ENCODE measurements at places on chromosomes 4 and X.

DNA sequence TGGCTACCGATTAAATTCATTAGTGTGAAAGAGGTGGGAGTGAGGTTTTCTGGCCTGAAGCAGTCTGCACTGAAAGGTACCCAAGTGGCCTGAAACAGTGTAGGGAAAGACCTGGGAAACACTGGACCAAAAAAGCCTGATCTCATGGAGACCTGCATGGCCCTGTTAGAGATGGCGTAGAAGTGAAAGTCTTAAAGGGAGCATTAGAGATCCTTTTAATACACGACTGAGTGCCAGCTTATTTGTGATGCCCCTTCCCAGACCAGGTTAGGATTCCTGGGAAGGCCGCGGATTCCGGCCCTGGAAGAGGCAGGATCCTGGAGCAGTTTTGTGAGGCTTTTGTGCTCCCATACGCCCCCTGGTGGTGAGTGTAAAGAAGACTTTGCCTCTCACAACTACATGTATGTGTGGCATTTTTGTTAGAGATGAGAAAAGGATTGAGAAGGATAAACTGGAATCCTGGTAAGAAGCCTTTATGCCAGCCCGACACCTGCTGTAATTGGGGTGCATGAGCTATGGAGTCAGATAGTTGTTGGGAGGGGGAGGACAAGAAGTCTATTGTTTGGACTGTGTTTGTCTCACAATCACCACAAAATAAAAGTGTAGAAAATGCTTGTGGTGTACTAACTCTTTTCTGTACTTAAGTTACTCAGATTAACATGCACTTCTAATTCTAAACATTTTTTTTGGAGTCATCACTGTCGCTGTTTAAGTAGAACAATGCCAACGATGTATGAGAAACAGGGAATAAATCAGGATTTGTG is 54.0 kb downstream of the JADE1 start:
- DNase-seq, result peak; percentile 61

GRCh38 chr4:54233697-54234496 is 4.8 kb downstream of the PDGFRA start:
- peak; percentile 63 for DNase-seq

GRCh38 chr4:26197018-26197779 is 123.6 kb upstream of the RBPJ start:
- DNase-seq, result peak; percentile 58

DNA sequence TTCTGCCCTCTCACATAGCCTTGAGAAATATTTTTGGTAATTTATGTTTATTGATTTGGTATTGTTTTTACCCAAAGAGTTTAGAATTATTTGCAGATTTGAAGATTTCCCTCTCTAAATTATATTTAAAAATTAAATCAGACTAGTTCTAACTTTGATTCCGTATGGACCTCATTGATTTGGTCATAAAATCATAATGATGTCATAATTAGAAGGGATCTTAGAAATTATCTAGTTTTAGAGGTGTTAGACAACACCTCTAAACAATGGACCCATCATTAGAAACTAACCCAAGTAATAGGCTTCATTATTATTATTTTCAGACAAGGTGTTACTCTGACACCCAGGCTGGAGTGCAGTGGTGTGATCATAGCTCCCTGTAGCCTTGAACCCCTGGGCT is 24.1 kb downstream of the DLG3 start:
- DNase-seq, result no peak

- no peak for DNase-seq
Observed at GRCh38 chrX:137575596-137576255, 9.8 kb downstream of the ZIC3 start.

GRCh38 chr4:38572793-38573192 is 91.2 kb upstream of the KLF3 start:
- DNase-seq, result no peak

DNA sequence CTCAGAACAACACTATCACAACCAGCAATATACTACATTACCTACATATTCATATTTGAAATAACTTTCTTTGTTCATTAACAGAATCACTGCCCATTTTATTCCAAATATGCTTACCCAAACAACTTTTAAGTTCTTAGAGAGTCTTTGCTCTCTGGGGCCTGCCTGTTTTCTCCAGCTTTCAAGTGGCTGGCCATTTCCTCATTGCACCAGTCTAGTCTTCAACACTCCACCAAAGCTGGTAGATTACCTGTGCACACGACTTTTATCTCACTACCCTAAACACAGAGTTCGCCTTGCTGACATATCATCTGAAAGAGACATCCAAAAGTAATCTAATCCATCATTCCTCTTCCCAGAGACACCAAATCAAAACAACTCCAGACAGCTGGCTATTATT is 66.2 kb downstream of the PRDM5 start:
- no peak for DNase-seq

- DNase-seq, result no peak
Observed at GRCh38 chrX:57951666-57952319, 41.5 kb upstream of the ZXDA start.

DNA sequence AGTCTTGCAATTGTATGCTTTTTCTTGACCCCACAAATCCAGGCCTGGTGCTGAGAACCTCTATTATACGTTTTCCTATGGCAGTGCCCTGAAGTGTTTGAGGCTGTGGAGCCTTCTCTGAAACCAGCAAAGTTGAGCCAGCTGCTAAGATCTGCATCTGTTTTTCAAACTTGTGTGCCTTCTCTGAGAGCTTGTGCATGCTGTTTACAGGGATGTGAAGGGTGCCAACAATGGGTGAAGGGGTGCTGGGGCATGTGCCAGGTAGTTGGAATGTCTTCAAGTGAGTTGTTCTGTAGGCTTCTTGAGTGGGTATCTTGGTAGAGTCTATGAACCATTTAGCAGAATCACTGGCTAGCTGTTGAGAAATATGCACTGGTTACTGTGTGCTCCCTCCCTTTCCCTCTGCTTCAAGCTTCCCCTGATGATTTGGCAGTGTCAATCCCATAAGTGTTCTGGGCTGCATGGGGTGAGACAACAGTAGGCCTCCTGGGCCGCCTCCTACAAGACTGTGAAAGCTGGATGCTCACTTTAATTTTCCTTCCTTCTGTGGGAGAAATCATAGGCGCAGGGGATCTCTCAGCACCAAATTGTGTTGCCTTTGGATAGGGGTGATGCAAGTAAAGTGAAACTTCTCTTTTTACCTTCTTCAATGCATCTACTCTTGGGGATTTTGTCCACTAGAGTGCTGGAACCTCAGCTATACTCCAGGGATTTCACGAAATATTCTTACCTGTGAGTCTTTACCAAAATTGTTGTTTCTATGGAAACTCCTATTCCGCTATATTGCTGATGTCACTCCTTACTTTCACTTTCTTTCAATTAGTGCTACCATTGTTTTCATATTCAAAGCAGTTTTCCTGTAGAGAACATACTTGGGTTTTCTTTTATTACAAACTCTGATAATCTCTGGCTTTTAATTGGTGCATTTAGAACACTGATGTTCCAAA is 30.0 kb downstream of the ITM2A start:
- DNase-seq, result no peak

GRCh38 chrX:84156821-84157220 is 31.2 kb downstream of the RPS6KA6 start:
- DNase-seq, result no peak

DNA sequence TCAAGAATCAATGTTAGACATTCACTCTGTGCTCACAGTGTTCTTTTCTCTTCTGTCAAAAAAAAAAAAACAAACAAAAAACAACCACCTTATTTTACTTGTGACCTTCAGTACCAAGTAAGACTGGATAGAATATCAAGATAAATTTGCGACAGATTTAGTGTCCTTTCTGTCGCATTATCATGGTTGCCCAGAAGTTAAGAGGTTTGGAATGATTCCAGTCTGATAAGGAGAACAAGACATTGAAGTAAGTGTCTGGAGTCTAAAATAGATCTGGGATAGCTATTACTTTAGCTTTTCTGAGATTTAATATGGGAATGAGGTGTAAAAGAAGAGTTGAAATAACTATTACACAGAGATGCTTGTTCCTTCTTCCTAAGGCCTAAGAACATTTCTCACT is 31.7 kb downstream of the SNCA start:
- DNase-seq, result no peak

All from stimulated activated CD4-positive, alpha-beta T cell treated with anti-CD3 and anti-CD28 coated beads, Interleukin-2, amount 100 ng/mL, for 48 hours (primary cell).